ENCODE measurements at places on chromosomes 1 and 21.

DNA sequence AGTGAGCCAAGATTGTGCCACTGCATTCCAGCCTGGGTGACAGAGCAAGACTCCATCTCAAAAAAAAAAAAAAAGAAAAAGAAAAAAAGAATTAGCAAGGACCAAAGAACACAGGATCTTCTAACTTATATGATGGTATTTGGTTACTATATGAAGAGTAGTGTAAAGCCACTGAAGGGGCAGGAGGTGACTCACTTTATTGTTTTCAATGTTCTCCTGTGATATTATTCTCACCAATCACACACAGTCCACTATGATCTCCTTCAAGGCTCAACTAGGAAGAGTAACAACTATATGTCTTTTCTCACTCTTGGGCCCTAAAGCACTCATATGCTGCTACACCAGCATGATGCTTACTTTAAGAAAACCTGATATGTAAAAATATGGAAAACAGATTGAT, 26.7 kb downstream of the RC3H1 start:
- DNase-seq = no peak

DNA sequence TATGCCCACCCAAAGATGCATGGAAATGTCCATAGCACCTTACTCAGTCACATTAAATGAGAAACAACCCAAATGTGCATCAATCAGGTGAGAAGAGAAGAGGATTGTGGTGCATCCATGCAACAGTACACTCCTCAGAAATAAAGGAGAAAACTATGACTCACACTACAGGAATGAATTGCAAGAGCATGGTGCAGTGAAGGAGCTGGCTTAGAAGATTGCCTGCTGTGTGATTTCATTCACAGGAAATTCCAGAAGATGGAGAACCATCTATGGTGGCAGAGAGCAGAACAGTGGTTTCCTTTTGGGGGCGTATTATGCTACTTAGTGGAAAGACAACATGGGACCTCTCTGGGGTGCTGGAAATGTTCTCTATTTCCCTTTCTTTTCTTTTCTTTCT, 278.6 kb upstream of the AJAP1 start:
- DNase-seq = no peak

GRCh38 chr21:40130476-40130875, 263.2 kb downstream of the PCP4 start:
- no peak for DNase-seq

DNA sequence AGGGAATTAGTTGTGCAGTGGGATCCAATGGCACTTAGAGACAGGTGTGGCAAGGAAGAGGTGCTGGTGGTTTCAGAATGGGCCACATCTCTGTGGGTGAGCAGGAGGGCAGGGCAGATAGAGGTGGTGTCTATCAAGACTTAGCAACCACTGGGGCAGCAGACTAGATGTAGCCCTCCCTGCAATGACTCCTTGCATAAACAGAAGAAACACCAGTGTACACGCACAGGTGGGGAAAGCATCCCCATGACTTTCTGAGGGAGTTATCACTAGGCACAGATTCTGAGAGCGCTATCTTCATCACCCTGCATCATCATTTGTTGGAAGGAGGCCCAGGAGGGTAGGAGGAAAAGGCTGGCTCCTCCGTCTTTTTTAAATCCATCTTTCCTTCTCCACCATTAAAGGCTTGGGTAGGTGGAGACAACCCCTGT, 58.4 kb downstream of the PLXNA2 start:
- DNase-seq = no peak

DNA sequence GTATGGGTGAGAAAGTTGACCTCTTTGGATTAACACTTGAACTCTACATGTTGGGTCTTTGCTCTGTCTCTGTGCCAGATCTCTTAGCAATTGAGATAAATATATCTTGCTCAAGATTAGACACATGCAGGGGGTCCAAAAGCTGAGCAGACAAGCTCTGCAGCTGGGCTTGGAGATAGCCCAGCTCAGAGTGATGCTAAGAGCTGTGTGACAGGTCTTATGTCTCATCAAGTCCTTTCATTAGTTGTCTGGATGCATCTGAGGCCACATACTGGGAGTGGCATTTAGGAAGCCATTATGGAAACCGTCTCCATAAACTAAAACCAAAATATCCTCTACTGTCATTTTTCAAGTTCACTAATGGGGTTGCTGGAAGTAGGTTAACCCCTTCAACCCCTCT, 289.4 kb upstream of the DUSP10 start:
- no peak for DNase-seq

GRCh38 chr1:237303929-237304328, 261.9 kb downstream of the RYR2 start:
- no peak for DNase-seq

- DNase-seq = no peak
Observed at GRCh38 chr1:115814685-115815398, 26.1 kb downstream of the NHLH2 start.

- DNase-seq = no peak
Observed at GRCh38 chr1:55947446-55947845, 631.9 kb downstream of the PLPP3 start.

DNA sequence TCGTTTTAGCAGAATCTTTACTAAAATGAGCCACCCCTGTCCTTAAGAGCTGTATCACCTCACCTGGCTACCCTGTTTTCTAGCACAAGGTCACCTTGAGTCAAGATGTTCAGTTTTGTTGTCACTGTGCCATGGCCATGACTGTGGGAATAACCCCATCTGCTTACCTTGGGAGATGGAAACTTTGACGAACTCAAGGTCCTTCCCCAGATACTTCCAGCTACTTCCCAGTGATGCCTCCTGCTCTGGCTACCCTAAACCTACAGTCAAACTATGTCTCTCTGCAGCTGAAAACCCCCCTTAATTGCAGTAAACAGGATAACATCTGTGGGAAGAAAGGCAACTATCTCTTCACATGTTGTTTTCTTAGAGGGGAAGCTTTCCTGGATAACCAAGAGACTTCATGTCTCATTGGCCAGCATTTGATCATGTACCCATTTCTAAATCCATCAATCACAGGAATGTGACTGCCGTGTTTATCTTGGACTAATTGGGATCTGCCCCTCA, 89.5 kb upstream of the C1orf21 start:
- DNase-seq = no peak

DNA sequence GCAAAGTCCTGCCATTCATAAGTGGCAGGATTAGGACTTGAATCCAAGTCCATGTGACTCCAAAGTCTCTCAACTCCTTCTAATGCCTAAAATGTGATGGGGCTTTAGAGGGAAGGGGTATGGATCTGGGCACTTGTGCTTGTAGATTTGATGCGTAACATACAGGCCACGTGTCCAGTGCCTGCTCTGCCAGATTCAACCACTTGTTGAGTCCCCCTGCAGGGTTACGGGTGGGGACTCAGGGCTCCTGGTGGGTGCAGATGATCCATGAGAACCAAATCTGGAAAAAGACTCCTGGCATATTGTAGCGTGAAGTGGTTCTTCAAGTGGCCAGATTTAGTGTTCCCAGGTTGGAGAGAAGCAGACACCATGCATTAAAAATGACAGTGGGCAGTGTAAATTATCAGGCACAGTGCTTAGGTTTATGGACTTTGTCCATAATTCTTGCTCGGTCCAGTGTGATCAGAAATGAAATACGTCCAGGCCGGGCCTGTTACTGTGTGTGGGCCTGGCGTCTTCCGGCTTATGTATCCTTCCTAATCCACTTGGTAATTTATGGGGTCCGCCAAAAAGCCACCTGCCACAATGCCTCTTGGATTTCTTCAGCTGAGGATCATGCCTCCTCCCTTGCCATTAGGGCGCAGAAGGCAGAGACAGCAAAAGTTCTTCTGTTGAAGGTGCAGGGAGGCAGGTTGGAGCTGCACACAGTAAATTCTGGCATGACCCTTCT, 51.2 kb upstream of the LRP8 start:
- DNase-seq = no peak

DNA sequence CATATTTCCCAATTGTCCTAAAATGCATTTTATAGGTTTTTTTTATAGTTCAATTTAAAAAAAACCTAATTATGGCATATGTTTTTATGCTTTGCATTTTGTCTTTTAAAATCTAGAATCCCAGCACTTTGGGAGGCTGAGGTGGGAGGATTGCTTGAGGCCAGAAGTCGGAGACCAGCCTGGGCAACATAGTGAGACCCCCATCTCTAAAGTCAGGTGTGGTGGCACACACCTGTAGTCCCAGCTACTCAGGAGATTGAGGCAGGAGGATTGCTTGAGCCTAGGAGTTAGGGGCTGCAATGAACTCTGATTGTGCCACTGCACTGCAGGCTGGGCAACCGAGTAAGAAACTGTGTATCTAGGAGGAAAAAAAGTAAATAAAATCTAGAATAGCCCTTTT, 137.2 kb upstream of the POU3F1 start:
- no peak for DNase-seq

GRCh38 chr1:12677565-12677964, 33.7 kb downstream of the AADACL4 start:
- DNase-seq = no peak

GRCh38 chr1:3450983-3451382, 3.5 kb upstream of the ARHGEF16 start:
- no peak for DNase-seq

DNA sequence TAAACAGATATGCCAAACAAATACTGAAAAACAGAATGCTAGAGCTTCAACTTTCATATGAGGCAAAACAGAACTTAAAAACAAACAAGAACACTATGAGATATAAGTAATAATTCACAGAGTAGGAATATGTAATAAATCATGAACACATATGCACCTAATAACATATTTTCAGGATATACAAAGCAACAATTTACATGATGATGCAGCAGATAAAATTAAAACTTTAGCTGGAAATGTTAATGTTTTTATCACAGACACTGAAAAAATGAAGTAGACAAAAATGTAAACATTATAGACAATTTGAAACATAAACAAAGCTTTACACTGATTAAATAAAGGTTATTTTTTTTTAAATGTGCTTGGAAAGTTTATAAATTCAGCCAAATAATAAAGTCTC, 443.1 kb upstream of the NFIA start:
- DNase-seq = no peak

DNA sequence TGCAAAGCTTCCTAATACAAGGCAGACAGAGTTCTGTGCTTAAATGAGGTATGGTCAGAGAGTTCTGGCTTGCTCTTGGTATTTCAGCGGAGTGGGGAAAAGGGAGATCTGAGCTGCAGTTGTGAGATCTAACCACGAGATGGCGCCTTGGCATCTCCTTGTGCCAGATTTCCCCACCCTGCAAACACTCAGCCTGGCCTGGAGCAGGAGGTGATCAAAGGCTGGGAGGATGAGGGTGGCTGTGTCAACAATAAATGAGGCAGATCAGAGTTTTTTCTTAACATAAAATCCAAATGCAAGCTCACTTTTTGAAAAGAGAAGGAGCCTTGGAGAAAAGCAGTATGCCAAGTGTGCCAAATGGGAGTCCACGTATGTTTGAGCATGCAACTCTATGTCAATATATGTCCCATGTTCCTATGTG, 4.1 kb upstream of the TFAP2E start:
- DNase-seq = peak; percentile 35

DNA sequence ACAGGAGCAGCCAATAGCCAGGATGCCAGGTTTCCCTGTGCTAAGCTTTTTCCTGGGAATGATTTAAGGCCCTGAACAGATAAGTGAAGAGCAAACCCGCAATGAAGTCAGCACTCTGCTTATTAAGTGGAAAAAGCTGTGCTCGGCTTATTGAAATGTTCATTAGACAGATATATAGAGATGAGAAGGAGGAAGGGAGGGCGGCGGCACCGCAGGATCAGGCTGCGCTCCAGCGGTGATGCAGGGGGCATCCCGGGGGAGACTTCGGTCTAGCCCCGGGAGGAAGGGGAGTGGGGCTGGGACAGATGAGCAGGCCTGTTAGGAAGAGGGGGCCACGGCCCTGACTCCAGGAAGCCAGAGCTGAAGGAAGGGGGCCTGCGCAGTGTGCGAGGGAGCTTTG, 115.0 kb downstream of the TMEM53 start:
- no peak for DNase-seq

DNA sequence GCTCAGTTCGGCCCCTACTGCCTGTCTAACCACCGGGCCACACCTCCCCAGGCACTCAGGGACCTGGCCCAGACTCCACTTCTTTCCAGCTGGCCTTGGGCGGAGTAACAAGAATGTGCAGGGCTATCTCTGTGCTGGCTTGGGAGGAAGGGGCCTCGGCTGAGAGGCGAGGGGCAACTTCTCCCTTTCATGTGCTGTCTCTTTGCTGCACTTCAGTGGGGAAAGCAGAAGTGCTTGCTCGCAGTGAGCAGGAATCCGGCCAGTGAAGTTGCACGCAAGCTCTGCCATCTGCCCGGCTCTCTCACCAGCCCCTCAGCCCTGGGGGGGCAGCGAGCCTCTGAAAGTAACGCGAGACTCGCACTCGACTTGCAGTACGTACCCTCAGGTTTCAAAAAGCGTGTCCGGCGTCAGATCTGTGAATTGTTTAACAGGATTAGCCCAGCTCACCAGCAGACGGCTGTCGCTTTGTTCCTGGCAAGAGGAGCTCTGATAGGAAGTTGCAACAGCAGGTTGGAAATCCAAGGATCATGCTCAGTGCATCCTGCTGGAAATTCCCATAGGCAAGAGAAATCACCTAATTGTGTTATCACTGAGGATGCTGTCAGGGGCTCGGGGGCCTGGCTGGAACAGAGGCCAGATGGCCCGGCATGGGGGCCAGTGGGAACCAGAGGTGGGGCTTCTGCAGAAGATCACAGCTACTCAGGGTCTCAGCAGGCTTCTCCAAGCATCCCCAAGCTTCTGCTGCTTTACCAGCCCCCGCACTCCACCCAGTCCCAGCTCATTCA, 221.1 kb downstream of the NPHP4 start:
- DNase-seq = no peak

DNA sequence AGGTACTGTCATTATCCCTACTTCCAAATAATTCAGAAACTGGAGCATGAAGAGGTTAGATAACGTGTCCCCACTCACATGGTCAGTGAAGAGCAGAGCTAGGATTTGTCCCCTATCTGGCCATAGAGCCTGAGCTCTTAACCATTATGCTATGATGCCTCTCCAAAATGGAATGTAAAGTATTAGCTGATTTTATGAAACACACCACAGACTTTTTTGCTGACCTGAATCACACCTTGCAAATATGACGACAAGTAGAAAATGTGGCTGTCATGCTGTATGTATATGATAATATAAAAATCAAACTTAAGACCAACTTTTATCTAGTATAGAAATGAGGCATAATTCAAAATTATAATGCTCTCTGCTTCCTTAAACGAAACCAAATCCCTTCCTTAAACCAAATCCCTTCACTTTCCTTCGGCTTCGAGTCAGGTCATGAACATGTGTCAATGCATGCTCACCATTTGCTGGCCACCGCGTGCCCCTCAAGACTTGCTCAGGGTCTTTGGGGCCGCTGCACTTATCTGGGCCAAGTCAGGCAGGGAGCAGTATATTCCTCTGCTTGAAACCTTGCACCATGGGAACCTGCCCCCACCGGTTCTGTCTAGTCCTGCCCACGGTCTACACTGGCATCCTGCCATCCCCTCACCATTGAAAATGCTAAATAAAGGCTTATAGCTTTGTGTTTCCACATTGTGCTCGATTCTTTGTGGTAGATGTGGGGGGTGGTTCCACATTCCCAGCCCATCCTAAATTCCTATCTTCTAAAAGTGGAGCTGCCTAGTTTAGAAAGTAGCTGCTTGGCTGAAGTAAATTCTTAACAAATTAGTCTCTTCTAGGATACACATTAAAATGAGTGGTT, 1.6 kb upstream of the TMCC2 start:
- no peak for DNase-seq
